ENCODE measurements at places on chromosomes 2 and 18. TPM values are rescaled to one million over a fixed set of nuclear protein-coding genes. Genes with fewer than 3 reads are reported as not detected.

- no peaks in the 10 kb centered on the region for H3K27me3 ChIP-seq
- H3K36me3 ChIP-seq: no peaks in the 10 kb centered on the region
Measured at GRCh38 chr2:105042189-105042588, 4.3 kb downstream of the MRPS9 start.

- no peaks in the 10 kb centered on the region for H3K4me1 ChIP-seq
- H3K27me3 ChIP-seq: no peaks in the 10 kb centered on the region
- DNase-seq: no peak
- no peak overlapping the region for H3K27ac ChIP-seq
- no peak overlapping the region for H3K4me3 ChIP-seq
- no peaks in the 10 kb centered on the region for H3K36me3 ChIP-seq
Measured at GRCh38 chr2:67649331-67650261, 252.5 kb downstream of the ETAA1 start.

DNA sequence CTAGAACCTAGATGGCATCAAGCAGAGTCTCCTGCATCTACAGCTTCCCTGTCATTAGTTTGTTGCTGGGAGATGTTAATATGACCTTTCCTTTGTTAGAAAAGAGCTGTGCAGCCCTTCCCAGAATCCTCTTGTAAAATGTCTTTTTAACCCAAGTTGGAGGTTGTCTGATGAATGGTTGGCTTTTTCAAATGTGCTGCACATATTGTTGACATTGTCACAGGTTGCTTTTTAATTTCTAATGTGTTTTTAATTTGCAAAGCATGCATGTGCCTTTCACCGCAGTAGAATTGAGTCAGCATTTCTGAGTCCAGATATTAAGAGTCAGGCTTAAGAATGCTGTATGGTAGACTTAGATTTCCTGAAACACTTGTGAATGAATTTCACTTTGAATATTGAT, 120.8 kb downstream of the GREB1L start:
- no peaks in the 10 kb centered on the region for H3K4me1 ChIP-seq
- H3K4me3 ChIP-seq: no peak overlapping the region
- H3K27me3 ChIP-seq: no peaks in the 10 kb centered on the region
- H3K36me3 ChIP-seq: no peaks in the 10 kb centered on the region
- no peak for DNase-seq

The CDK15 gene
- polyA plus RNA-seq: 0.96 TPM
